Adrenal gland (tissue), 19 donors: ENCODE measurements at places on chromosomes 6 and 20. TPM values are rescaled to one million over a fixed set of nuclear protein-coding genes. Genes with fewer than 3 reads are reported as not detected.

KCNK17 gene
- 0.10 TPM for polyA plus RNA-seq

KIAA0408 gene
- 3.1 TPM for polyA plus RNA-seq

MYH7B gene
- polyA plus RNA-seq, result 9.6 TPM

POM121L2 gene
- not detected for polyA plus RNA-seq

CPNE5 gene
- polyA plus RNA-seq, result 0.71 TPM

RBM24 gene
- polyA plus RNA-seq, result 0.80 TPM

MUC21 gene
- 0.34 TPM for polyA plus RNA-seq

DSN1 gene
- 22.7 TPM for polyA plus RNA-seq

SPATA25 gene
- polyA plus RNA-seq, result 3.5 TPM

ADTRP gene
- 0.20 TPM for polyA plus RNA-seq

SPTLC3 gene
- 2.2 TPM for polyA plus RNA-seq

GRCh38 chr6:31918069-31918720 is 9.3 kb upstream of the C2 start:
- H3K36me3 ChIP-seq, result no peaks in the 10 kb centered on the region
- H3K27me3 ChIP-seq, result no peaks in the 10 kb centered on the region
- no peaks in the 10 kb centered on the region for H3K4me1 ChIP-seq
- no peak overlapping the region for H3K4me3 ChIP-seq
- DNase-seq, result no peak

DNA sequence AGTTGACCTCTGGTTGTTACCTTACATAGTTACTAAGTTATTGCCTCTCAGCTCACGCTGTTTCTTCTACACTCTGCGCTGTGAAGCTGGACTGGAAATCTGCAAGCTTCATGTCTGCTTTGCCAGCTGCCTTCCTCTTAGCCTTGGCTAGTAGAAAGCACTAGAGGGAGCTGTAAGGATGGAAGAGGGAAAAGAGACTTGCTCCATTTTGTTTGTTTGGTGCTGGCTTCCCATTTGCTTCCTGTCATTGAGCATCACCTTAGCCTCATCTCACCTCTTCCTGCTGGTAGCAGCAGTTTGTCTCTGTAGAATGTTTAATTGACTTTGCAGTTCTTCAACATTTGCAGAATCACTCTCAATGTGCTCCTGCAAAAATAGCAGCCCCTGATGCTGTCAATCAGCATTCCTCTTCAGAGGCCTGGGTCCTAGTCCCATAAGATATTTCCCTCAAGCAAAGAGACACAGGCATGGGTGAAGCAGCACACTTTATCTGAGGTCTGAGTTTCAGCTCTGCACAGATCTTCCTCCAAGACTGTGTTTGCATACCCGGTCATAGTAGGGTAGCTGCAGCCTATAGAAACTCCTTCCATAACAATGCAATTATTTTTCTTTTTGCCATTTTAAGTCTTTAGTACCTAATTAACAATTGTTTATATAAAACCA is 302.2 kb upstream of the EPHA7 start:
- no peak overlapping the region for H3K4me3 ChIP-seq
- no peaks in the 10 kb centered on the region for H3K36me3 ChIP-seq
- no peaks in the 10 kb centered on the region for H3K4me1 ChIP-seq
- no peak for DNase-seq
- no peaks in the 10 kb centered on the region for H3K27me3 ChIP-seq

DNA sequence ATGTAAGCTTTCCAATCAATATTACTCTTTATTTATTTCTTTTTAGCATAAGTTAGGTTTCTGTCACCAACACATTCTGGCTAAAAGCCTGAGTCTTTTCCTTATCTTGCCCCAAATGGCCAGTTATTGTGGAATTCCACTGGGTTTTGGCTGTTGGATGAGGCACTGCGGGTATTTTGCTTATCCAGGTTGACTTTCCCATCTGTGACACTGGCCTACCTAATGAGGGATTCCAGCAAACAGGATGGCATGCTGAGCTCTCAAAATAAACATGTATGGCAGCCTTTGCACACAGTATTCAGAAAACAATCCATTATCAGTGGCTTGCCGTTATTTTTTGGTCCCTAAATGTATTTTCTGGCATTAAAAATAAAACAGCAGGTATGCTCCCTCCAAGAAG is 6.5 kb upstream of the RALGAPB start:
- H3K4me1 ChIP-seq, result no peaks in the 10 kb centered on the region
- no peaks in the 10 kb centered on the region for H3K27me3 ChIP-seq
- H3K36me3 ChIP-seq, result no peaks in the 10 kb centered on the region

- no peak overlapping the region for H3K4me3 ChIP-seq
- H3K4me1 ChIP-seq, result no peaks in the 10 kb centered on the region
- H3K36me3 ChIP-seq, result no peaks in the 10 kb centered on the region
- H3K27ac ChIP-seq, result no peak overlapping the region
Observed at GRCh38 chr6:48641544-48641943, 530.5 kb upstream of the PTCHD4 start.

- no peaks in the 10 kb centered on the region for H3K36me3 ChIP-seq
- no peaks in the 10 kb centered on the region for H3K4me1 ChIP-seq
- no peak overlapping the region for H3K4me3 ChIP-seq
- no peak overlapping the region for H3K27ac ChIP-seq
- DNase-seq, result no peak
Observed at GRCh38 chr20:56433880-56434255, 21.8 kb downstream of the CASS4 start.

- no peaks in the 10 kb centered on the region for H3K27me3 ChIP-seq
- H3K36me3 ChIP-seq, result peaks cover 10% of the 10 kb centered on the region
- peak overlapping the region; percentile 68 for H3K4me3 ChIP-seq
- H3K4me1 ChIP-seq, result peaks cover 5% of the 10 kb centered on the region
- H3K27ac ChIP-seq, result no peak overlapping the region
- no peak for DNase-seq
Observed at GRCh38 chr6:17601386-17601703, 1.2 kb downstream of the FAM8A1 start.

GRCh38 chr6:157017022-157017421 is 239.8 kb downstream of the ARID1B start:
- H3K27ac ChIP-seq, result no peak overlapping the region

DNA sequence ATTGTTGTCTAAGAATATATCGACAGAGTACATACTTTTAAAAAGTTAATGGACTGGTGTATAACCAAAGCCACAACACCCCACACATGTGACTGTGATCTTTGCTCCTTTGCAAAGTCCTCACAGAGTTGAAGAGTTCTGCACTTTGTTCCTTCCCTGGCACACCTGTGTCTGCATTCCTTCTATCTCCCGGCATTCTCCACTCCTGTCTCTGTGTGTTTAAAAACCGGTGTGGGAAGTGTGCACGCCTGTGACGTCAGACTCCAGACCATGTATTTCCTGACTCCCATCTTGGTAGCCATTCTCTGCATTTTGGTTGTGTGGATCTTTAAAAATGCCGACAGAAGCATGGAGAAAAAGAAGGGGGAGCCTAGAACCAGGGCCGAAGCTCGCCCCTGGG is at the start of gene IYD:
Gene IYD, plus strand, starts transcription at position 251 of the 400 bp plus-strand sequence. Its CDS starts 20 bp downstream, at position 271.
- H3K4me3 ChIP-seq, result no peak within 1 kb of the TSS
- no peaks in the 10 kb centered on the region for H3K36me3 ChIP-seq
- H3K27ac ChIP-seq, result no peak within 1 kb of the TSS
- no peaks in the 10 kb centered on the region for H3K27me3 ChIP-seq

DNA sequence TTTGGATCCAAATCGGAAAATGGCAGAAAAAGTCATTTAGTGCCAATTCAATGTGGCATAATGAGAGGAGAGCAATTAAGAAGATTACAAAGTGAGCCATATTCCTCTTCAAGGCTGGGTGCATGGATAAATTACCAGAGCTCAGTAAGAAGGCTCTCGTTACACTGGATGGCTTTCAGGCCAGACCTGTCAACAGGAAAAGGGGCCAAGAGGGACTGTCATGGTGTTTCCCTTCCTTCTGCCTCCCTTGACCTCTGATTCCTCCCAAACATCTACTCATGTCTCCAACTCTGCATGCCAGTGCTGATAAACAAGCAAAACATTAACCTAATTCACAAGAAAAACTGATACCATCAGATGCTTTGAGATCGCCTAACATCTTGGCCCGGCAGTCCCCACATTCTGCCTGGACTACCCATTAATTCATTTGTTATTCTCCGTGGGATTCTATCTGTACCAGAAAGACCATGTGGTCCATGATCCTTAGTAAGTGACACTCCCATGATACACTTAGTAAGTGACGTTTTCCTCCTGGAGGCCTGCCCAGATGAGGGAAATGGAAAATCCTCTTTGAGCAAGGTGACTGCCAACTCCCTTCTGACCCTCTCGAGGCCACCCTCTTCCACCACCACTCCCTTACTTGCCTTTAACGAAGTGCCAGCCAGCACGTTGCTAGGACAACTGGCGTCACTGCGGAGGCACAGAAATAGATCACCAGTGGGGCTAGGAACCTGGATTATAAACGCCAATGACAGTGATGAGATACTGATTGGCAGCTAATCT is 239.2 kb downstream of the GMPR start:
- no peak overlapping the region for H3K4me3 ChIP-seq
- H3K36me3 ChIP-seq, result no peaks in the 10 kb centered on the region
- DNase-seq, result peak; percentile 70
- no peaks in the 10 kb centered on the region for H3K27me3 ChIP-seq

DNA sequence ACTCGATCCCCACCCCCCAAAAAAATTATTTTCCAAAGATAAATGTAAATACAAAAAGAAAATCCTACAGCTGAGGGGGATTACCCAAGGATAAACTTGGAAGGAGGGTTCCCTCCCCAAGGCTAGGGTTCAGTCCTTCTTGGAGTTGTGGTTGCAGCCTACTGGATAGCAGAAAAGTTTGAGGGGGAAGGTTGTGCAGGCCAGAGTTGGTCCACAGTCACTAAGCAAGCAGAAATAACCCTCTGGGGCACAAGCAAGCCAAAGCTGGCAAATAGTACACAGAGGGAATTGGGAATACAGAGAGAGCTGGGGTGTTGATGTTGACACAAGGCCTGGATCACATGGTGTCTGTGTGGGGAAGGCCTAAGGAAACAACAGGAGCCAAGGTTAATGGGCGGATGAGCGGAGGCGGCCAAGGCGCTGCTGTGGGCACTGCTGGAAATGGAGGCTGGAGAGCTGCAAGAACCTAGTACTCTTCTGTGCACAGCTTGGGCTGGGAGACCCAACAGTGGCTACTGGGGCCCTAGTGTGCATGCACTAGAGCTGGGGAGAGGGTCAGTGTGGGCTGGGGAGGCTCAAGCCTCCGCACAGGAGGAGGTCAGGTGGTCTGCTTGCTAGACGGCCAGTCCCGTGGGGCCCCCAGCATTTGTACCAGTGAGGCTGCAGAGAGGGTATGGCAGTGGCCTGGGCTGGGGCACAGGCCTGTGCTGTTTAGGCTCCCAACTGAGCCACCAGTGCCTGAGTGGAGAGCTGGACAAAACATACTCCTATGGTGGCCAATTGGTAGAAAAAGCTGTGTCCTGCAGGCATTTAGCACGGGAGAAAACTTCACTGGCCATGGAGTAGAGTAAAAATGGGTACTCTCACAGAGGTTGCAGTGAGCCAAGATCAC is 5.5 kb upstream of the SNRPB start:
- no peak overlapping the region for H3K27ac ChIP-seq
- DNase-seq, result no peak
- H3K36me3 ChIP-seq, result no peaks in the 10 kb centered on the region
- H3K4me1 ChIP-seq, result peaks cover 4% of the 10 kb centered on the region
- no peaks in the 10 kb centered on the region for H3K27me3 ChIP-seq
- H3K4me3 ChIP-seq, result no peak overlapping the region

- H3K27ac ChIP-seq, result no peak overlapping the region
- H3K27me3 ChIP-seq, result no peaks in the 10 kb centered on the region
- peaks cover 5% of the 10 kb centered on the region for H3K4me1 ChIP-seq
- H3K36me3 ChIP-seq, result no peaks in the 10 kb centered on the region
Observed at GRCh38 chr20:39812116-39812515, 850.0 kb downstream of the DHX35 start.

DNA sequence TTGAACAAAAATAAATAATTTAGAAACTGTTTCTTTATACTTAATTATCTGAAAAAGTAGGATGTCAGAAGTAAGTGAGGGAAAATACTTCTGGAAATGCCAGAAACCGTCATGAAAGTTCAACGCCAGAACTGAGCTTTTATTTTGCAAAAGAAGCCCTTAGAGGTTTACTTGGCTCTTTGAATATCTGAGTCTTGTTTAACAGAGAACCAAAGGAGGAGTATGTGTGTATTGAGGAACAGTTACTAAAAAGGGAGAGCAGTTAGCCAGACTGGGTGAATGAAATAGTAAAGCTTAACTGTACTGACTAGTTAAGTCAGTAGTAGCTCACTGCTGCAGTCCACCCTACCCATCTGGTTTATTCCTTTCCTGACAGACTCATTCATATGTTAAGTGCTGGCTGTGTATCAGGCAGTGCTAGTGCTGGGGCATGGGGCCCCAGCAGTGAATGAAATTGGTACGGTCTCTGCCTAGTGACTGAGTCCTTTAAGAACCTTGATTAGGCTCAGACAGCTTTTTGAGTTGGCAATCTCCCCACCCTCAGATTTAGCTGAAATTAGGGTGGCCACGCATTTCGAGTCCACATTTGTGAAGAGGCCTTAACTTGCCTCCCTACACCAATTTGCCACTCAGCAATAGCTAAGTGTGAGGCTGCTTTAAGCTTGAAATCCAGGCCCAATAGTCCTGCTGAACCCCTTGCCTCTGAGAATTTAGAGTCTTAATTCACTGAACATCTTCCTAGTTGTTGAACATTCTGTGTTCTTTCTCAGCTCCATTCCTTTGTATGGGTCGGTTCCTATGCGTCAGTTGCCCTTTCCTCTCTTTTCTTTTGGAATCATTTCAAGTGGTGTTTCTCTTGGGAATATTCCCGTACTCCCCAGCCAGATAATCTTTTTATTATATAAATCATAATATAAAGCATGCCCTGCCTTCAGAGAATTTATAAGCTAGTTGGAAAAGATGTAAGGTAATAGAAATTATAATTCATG is 20.2 kb downstream of the MAP3K4 start:
- H3K27me3 ChIP-seq, result no peaks in the 10 kb centered on the region
- no peaks in the 10 kb centered on the region for H3K36me3 ChIP-seq
- no peak overlapping the region for H3K4me3 ChIP-seq
- H3K27ac ChIP-seq, result peak overlapping the region; percentile 55
- no peak for DNase-seq
- H3K4me1 ChIP-seq, result peaks cover 24% of the 10 kb centered on the region

GRCh38 chr20:38870733-38871559 is 55.3 kb upstream of the FAM83D start:
- no peaks in the 10 kb centered on the region for H3K36me3 ChIP-seq
- H3K4me3 ChIP-seq, result no peak overlapping the region
- no peaks in the 10 kb centered on the region for H3K27me3 ChIP-seq
- no peaks in the 10 kb centered on the region for H3K4me1 ChIP-seq
- no peak overlapping the region for H3K27ac ChIP-seq
- DNase-seq, result no peak

DNA sequence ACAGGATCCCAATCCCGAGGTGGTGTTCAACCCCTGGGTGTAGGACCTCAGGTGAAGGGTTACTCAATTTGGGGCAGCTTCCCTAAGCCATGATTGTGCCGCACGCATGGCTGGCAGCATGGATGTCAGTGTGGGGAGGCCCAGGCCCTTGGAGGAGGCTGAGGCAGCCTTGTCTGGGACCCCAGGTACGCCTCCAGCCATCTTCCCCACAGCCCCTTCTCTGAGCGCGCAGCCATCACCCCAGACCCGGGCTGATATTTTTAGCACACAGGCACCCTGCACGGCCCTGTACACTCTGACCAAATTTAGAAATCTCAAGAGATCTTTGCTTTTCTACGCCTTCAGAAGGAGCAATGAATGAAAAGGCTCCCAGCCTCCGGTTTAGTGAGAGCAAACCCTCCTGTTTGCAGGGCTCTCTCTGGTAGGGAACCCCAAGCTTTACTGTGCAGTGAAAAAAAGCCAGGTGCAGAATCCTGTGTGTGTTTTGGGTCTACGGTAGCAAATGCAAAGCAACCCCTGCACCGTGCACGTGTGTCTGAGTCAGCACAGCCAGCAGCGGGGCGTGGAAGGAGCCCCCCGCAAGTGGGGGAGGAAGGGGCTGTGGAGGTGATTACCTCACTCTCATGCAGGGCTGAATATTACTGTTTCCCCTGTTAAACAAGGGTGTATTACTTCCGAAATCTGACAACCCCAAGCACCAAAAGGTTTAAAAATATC is 44.3 kb downstream of the CTCFL start:
- no peaks in the 10 kb centered on the region for H3K36me3 ChIP-seq
- H3K27me3 ChIP-seq, result peaks cover 6% of the 10 kb centered on the region
- DNase-seq, result no peak
